HEK293T (cell line): ENCODE measurements at places on chromosomes 7 and 10.

DNA sequence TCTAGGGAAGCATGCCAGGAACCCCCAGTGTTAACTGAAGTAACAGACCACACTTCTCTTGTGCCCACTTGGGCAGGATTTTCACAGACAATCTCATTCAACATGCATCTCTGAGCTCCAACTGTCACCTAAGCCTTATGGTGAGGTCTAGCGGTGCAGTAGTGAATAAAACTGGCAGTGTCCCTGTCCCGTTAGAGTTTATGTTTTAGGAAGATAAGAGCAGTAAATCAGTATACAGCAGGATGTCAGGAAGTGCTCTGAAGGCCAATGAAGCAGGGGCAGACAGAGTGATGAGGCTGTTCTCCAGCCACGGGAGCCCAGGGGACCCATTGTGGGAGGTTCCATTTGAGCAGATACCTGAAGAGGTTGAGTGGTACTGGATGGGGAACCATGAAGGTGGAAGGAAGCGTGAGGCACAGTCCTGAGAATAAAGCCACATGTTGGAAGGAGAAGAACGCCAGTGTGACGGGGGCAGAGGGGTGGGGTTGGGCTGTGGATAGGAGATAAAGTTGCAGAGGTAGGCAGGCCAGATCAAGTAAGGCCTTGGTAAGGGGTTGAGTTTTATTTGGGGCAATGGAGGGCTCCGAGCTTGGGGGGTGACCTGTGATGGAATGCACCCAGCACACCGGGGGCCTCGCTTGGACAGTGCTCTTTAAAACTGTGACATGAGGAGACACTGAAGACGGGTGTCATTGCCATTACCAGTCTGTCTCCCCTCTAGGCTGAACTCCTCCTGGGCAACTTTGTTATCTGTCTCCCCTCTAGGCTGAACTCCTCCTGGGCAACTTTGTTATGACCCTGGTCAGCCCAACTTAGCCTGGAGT is 6.6 kb downstream of the GDF10 start:
- no peak for DNase-seq

GRCh38 chr7:6516387-6516983 is 34.8 kb downstream of the GRID2IP start:
- peak; percentile 73 for DNase-seq

DNA sequence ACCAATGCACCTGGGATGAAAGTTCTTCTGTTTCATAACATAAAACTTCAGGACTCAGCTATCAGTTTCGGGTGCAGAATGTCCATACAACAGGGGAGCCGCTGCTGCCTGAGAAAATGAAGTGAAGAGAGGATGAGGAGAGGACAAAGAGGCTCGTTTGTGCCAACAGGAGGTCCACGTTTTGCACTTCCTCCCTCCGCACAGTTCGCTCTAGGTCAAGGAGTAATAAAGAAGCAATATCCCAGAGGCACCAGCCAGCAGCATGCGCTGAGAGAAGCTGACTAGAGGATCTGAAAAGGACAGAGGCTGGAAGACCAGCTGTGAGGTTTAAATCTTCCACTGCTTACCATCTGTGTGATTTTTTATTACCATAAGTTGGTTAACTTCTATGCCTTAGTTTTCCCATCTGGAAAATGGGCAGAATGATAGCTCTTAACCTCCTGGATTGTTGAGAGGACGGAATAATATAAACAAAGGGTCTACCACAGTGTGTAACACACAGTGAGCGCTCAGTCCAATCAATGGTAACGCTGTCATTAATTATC is 709 bp downstream of the GPAM start:
- no peak for DNase-seq

GRCh38 chr7:82036146-82036886 is 266.5 kb upstream of the HGF start:
- no peak for DNase-seq

- DNase-seq, result no peak
Measured at GRCh38 chr10:131214521-131215244, 96.8 kb downstream of the TCERG1L start.

- DNase-seq, result no peak
Measured at GRCh38 chr10:47257396-47258120, 42.4 kb upstream of the GDF10 start.

DNA sequence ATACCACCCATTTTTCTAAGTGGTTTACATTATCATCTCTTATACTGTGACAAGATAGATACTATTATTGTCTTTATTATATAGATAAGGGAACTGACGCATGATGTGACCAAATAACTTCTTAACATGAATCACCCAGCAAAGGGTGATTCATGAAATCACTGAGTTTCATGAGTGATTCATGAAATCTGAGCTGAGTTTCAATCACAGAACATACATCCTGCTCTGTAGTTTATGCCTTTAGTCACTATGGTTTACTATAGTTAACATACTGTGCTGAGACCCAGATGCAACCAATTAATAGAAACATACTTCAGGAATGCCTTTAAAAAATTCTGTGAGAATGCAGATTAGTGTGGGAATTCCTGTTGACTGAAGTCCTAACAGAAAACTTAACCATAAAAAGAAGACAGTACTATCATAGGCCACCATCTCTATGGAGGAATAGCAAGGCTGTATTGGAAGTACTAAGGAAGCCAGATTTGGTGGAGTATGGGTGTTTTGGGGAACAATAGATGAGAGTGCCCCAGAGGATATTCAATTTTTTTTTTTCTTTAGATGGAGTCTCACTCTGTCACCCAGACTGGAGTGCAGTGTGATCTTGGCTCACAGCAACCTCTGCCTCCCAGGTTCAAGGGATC is 43.1 kb upstream of the SEMA3A start:
- DNase-seq, result no peak

GRCh38 chr7:135664046-135664589 is 1.8 kb downstream of the STMP1 start:
- no peak for DNase-seq

GRCh38 chr10:87976101-87976743 is 112.8 kb downstream of the PTEN start:
- DNase-seq, result no peak

GRCh38 chr10:10915215-10915614 is 102.5 kb upstream of the CELF2 start:
- DNase-seq, result no peak

DNA sequence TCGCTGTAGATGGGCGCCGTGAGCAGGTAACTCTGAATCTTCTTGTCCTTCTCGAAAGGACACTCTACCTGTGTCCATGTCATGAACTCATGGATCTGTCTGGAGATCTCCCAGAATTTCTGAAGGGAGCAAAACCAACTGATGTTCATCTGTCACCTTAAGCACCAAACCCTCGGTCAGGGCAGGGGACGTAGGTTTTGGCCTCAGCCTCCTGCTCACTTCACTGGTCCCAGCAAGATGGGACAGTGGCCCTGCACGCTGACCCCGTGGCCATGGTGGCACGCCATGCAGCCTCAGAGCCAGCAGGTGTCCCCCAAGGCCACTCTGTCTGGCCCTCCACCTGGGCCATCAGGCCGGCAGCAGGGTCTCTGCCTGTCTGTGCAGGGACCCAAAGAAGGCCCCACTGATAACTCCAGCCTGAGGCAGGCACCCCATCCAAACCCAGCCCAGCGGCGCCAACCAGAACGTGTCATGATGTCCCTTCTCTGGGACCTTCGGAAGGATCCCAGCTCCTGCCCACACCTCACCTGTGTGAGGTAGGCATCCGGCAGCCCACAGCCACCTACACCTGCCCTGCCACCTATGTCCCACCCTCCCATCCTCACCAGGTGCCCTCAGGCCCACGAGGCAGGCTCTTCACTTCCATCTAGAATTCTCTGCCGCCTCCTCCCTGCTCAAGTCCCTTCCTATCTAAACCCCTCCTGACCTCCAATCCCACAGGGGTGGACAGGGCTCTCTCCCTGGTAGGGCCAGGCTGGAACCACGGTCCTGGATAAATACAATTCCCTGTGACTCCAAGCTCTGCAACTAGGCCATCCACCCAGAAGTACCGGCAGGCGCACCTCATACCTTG is 59.0 kb downstream of the CSGALNACT2 start:
- DNase-seq, result no peak

DNA sequence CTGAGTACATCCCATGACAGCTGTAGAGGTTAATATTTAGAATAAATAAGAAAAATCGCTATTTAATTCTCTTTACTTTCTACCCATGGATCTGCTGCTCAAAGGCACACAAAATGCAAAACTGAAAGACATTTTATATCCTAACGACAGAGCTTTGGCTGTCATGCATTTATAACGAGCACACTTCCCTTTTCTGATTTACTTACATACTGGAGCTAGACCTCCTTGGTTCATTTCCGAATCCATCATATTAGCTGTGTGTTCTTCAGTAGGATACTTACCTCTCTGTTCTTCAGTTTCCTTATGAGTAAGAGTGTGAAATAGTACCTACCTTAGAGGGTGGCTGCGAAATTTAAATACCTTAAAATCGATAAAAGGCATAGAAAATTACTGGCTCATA is 10.9 kb downstream of the CALCR start:
- DNase-seq, result no peak

DNA sequence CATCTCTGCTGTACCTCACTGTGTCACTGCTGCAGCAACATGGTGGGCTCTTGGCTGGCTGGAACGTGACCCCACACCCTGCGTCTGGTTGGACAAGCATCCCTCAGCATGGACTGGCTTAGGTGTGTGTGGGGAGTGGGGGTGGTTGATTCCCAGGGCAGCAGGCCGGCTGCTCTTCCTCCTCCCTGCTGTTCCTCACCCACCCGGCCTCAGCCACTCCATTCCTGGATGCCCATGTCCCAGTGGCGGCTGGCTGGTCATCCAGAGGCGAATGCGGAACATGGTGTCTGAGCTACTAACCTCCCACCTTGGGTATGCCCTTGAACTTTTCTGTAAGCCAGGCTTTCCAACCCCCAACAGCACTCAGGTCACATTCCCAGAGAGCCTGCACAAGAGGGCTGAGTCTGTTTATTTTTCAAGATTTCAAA is 81.2 kb downstream of the GRK5 start:
- DNase-seq, result no peak

DNA sequence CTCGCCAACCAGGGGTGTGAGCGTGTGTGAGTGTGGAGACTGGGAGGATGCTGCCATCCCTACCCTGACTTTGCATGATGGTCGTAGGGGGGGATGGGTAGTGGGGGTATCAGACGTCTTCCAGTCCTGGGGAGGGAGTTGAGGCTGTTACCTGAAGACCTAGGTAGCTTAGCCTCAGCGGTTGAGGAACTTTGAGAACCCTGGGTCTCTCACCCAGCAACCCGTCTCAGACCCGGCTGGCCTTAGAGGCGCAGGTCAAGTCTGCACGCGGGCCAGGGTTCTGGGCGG is 2.7 kb downstream of the SLC4A2 start:
- DNase-seq, result no peak

DNA sequence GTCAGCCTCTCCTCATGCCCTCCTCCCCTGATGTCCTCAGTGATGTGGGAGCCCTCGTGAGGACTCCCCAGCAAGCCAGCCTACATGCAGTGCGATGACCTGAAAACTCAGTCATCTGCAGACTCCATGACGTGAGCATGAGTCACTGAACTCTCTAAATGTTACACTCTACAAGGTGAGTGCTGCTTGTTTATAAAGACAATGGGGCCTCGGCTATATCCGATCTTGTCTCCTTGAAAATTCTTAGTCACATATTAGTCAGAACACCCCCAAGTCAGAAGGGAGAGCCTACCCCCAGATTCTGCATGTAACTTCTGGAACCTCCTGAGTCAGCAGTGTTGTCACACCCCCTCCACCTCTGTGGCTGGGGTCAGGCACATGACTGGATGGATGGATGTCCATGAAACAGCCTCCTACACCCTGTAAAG is 673.8 kb downstream of the INHBA start:
- DNase-seq, result no peak

DNA sequence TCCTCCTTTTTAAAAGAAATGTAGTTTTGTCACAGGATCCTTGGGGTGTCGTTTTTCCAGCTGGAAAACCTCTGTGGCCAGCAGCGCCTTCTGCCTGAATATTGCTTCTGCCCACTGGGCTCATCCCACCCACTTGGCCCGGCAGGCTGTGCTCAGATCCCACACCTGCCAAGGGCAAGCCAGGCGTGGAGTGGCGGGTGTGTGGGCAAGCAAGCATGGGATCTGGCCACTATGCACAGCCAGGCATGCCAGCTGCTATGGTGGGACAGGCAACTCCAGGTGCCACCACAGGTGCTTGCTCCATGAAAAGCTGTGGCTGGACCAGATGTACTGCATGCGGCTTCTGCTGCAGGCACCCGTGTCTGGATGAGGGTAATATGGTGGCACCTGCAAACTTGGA is 31.2 kb upstream of the INPP5F start:
- DNase-seq, result no peak

GRCh38 chr10:17212802-17213221 is 11.3 kb upstream of the TRDMT1 start:
- no peak for DNase-seq

DNA sequence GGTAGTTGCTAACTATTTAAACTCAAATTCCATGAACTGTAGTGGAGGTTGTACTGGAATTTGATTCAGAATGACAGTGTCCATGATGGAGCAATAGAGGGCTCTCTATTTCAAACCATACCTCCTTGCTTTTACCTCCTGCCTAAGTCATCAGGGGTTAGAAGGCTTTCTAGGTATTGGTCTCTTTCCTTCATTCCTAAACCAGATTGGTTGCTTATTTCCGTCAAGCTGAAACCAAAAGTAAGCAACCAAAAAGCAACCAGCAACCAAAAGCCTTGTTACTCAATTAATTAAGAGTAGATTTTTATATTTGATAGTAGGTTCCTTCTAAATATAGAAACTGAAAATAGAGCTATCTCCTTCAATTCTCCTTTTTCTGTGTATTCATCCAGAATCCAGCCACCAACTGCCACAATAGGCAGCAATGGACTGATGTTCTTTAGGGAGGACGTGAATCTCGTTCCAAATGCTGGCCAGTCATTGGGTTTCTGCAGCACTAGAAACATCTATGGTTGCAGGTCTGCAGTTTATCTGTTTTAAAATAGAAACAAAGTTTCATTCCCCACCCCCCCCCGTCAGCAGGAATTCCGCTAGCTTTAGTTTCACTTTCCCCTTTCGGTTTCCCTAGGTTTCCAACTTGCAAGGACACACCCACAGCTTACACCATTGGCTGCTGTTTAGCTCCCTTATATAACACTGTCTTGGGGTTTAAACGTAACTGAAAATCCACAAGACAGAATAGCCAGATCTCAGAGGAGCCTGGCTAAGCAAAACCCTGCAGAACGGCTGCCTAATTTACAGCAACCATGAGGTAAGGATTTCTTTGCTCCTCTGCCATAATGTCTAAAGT is at the start of gene IFIT1:
Gene IFIT1, plus strand, starts transcription at position 717 of the 850 bp plus-strand sequence. Its CDS starts 90 bp downstream, at position 807.
- peak; percentile 66 for DNase-seq

DNA sequence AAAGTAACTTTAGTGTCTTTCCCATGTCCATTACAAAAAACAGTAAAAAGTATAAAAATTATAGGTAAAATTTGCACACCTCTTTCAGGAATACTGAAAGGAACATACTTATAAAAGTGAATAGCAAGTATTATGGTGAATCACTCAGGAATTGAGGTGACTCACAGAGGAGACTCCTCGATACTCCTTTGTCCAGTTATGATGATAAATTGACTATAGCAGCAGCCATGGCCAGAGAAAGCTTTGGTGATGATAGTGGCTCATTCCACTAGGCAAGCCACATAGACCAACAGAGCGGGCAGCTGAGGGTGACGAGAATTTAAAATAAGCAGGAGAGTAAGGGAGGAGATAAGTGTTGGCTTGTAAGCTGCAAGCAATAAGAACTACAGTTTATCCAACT is 1231.1 kb upstream of the CELF2 start:
- DNase-seq, result no peak

GRCh38 chr7:102266541-102266940 is 20.1 kb upstream of the SH2B2 start:
- no peak for DNase-seq

- DNase-seq, result no peak
Measured at GRCh38 chr10:89837165-89838043, 136.0 kb downstream of the KIF20B start.
